ENCODE measurements at places on chromosomes 6 and 20. TPM values are rescaled to one million over a fixed set of nuclear protein-coding genes. Genes with fewer than 3 reads are reported as not detected.

Gene CDSN
- not detected for total RNA-seq

- DNase-seq: no peak
Observed at GRCh38 chr6:78883651-78884050, 16.3 kb downstream of the IRAK1BP1 start.

DNA sequence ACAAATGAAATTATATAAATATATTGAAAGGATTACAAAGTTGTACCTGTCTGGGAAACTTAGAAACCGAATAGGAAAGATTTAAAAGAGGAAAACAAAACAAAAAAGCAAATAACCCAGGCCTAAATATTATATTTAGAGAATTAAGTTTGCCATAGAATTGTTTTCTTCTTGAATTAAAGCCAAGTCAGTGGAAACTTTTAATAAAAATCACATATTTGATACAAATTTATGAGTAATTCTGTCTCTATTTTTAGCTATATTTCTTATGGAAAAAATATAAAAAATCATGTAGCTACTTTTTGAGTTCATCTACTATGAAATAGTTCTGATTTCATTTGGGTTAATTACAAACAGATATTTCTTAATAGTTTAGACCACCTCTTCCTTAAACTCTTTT is 470.2 kb upstream of the HSF2 start:
- DNase-seq: no peak

Gene MDFI
- not detected for total RNA-seq

DNA sequence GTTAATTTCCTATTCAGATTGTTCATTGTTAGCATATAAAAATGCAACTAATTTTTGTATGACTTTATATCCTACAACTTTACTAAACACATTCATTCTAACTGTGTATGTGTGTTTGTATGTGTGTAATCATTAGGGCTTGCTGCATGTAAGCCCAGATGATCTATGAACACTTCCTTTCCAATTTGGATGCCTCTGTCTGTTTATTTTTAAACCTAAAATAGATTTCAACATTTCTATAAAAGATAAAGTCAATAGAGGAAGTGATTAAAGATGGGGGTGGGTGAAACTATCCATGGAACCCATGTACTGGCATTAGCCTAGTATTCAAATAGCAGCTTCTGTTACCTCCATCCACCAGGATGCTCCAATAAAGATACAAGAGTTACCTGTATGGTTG is 15.7 kb upstream of the AKAP12 start:
- no peak for DNase-seq

Gene BAK1
- 20.1 TPM for total RNA-seq

GRCh38 chr6:170130201-170130621 is 160.7 kb downstream of the DLL1 start:
- no peak for DNase-seq

Gene SNPH
- 14.8 TPM for total RNA-seq

Gene MTHFD1L
- total RNA-seq: 60.0 TPM

GRCh38 chr6:17473554-17473953 is 80.2 kb downstream of the CAP2 start:
- no peak for DNase-seq

Gene ANKEF1
- total RNA-seq: not detected

DNA sequence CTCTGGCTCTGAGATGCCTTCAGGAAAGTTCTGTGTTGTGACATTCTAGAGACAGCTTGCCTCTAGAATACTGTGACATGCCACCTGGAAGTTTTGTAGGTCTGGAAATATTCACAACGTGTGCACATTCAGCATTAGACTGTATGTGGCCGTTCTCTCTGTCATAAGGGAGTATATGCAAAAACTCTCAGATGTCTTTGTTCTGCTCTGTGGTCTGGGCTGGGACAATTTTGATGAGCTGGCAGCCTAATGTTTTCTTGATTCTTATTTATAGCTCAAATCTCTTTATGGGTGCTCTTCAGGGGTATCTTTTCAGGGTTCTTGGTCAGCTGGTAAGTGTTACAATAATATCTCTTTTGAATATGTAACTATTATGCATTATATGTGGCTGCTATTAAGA is 355.1 kb downstream of the PAX1 start:
- DNase-seq: no peak

GRCh38 chr6:137677709-137678108 is 183.5 kb upstream of the OLIG3 start:
- DNase-seq: no peak

Gene FGD2
- total RNA-seq: not detected

GRCh38 chr6:148547110-148547509 is 199.7 kb upstream of the UST start:
- DNase-seq: no peak

DNA sequence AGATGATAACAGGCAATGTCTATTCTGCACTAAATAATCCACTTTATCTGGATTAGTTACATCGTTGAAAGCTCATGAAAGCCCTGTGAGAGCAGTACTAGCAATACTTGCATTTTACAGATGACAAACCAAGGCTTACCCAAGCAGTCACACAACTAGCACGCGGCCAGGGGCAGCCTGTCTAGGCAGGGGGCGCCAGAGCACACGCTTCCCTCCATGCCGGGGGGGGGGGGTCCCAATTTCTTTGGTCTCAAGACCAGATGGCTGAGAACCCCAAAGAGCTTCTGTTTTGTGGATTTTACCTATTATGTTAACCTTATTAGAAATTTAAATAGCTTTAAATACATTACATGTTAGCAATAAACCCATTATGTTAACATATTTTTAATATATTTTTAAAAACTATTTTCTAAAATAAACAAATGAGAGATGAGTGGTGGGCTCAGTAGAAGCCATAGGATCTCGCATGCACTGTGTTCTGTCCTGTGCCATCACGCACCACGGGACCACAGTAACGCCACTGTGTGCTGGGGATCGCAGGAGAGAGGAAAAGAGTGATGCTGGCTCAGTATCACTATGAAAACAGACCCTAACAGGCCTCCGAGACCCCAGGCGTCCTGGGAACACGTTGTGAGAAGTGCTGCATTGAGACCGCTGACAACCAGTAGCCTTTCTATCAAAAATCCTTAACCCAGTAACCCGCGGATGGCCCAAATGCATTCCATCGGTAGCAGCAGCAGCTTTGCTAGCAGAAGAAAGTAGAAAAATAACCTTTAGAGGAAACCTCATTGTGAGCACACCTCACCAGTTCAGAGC is 5.3 kb upstream of the PRR18 start:
- DNase-seq: peak; percentile 13

Gene TMEM217
- 2.2 TPM for total RNA-seq

Gene SLC12A5
- total RNA-seq: 0.46 TPM

DNA sequence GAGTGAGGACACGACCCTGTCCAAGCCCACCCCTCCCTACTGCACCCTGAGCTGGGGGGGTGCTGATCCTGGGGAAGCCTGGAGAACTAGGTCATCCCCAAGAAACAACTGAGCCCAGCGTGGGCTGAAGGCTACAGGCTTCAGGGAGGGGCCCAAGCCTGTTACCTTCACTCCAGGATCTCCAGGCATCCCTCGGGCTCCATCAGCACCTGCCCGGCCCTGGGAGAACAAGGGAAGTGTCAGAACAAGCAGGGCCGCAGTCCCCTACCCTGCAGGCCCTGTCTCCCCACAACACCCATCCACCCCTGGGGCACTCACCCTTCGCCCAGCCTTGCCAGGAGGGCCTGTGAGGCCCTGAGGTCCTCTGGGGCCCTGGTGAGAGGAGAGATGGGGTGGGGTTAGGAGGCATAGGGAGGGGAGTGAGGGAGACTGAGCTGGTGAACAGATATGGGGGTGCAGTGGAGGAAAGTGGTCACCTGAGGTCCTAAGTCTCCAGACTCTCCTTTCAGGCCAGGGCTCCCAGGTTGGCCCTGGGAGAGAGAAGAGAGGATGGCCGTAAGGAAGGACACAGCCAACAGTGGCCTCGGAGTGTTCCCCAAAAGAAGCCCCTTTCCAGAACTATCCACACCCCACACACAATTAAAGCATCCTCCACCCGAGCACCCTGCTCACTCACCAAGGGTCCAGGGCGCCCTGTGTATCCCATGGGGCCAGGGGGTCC is 13.4 kb downstream of the COL11A2 start:
- no peak for DNase-seq

DNA sequence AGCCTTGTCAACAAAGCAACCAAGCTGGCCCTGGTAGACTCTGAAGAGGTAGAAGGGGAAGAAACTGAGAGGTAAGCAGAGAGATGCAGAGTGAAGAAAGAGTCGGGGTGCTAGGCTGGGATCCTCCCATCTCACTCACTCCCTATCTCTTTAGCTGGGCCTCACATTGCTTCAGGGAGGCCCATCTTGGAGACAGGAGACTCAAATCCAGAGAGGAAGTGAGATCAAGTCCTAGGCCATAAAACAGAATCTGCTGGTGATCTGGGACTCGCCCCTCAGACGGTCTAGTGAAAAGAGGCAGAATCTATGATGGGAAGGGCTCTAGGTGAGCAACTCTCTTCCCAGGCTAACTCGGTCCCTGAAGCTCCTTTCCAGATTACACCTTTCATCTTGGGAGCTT is 659 bp upstream of the GUCA1B start:
- DNase-seq: no peak

DNA sequence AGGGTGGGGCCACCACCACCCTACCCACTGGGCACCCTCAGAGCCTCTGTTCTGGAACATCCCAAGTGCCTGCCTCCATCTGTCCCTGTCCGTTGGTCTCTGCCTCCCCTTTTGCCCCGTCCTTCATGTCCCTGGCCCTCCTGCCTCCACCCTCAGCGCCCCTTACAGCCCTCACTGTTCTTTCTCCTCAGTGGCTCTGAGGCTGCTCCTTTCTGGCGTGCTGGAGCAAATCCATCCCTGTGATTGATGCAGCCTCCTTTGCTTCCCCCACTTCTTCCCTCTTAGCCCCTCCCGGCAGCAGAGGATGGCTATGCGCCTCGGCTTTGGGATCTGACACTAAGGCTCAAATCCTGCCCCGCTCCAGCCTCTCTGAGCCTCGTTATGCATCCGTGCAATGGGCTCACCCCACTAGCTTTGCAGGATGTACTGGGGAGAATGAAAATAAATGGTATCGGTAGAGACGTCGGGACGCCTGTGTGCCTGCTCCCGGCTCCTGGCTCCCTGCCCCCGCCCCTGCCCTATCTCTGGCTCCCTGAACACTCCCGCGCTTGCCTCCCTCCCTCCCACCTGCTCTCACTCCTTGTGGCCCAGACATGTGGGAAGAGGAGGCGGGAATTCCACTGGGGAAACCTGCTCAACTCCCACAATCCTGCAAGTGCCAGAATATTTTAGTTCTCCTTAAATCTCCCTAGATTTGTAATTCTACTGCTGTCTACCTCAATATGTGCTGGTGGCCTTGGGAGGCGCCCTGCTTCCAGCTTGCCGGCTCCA is 13.1 kb downstream of the VSTM2L start:
- no peak for DNase-seq

GRCh38 chr6:114810468-114810867 is 467.6 kb upstream of the HS3ST5 start:
- DNase-seq: no peak

DNA sequence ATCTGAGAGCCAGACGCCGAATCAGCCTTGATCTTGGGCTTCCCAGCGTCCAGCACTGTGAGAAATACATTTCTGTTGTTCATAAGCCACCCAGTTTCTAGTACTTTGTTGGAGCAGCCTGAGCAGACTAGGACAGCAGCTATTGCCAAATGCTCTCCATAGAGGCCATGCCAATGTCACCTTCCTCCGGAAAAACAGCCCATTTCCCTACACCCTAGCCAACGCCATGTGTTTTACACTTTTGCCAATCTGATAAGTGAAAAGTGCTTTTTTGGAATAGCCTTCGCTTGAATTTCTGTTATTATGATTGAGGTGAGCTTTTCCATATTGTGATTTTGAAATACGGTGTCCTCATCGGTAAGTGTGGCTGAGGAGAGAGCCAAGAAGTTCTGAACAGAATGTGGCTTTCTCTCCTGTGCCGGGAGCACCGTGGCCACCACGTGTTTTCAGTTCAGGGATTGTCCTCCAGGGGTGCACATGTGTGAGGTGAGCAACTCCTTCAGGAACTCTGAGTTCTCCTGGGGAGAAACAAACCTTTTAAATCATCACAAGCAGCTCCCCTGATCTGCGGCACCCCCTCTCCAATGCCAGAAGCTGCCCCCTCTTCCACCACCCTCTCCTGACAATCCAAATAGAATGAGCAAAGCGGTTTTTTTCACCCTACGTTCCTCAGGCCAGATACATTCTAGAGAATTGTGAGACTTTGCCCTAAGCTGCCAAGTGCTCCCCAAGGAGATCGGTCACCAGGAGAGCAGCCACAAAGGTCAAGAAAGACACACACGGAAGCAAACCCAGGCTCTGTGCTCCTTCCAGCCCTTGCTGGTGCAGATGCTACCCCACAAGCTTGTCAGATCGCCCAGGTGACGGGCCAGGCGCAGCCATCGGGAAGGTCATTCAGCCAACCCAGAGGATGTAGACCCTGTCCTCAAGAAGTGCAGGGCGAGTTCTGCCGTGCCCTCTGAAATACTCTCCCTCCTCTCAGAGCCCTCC is 36.0 kb downstream of the TAF8 start:
- no peak for DNase-seq

GRCh38 chr20:10428008-10428407 is 6.0 kb downstream of the MKKS start:
- DNase-seq: no peak

Gene STAU1
- 87.0 TPM for total RNA-seq

Gene WFDC5
- total RNA-seq: not detected

Gene PRR18
- total RNA-seq: not detected

DNA sequence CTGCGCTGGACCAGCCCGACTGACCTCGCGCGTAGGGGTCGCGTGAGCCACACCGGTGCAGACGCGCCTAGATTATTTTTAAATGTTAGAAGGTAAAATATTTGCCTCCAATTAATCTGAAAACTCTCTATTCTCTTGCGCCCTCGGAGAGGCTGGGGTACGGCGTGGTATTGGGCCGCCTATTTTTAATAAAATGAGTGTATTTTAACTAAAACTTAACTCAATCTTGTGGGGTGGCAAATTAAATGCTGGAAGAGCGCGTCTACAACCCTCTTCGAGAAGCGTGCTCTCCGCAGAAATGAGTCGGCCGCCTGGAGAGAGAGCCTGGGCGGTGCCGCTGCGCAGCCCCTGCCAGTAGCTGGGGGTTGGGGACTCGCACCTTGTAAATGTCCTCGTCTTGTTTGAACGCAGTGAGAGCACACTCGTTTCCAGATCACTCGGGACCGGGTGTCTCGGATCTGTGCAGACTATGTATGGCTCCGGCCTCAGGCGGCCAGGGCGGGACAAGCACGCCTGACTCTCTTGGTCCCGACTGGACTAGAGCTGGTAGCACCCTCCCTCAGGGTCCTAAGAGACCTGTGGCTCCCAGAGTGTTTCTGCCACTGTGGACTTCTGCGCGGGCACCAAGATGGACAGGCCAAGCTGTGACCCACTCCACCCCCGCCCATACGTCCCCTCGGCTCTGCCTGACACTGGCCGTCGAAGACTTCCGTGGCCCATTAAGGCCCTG is 2.0 kb upstream of the MAFB start:
- DNase-seq: no peak

Gene COL12A1
- 309 TPM for total RNA-seq

GRCh38 chr6:54135665-54136369 is 24.6 kb downstream of the MLIP start:
- DNase-seq: no peak

Gene AIG1
- total RNA-seq: 57.8 TPM

- DNase-seq: no peak
Observed at GRCh38 chr6:56951049-56951831, 3.7 kb upstream of the BEND6 start.

- DNase-seq: peak; percentile 40
Observed at GRCh38 chr6:153058291-153058690, 55.8 kb upstream of the MTRF1L start.

Gene TPX2
- total RNA-seq: 46.7 TPM

GRCh38 chr6:135281227-135281626 is 100.1 kb downstream of the MYB start:
- DNase-seq: no peak

Gene TAP2
- total RNA-seq: 23.1 TPM
